Ammon's horn (tissue), 1 donor: ENCODE measurements at places on chromosomes 6 and 20.

- DNase-seq, result peak; percentile 96
These were observed 672 bp upstream of the SRSF6 start for GRCh38 chr20:43456809-43457639.

- DNase-seq, result no peak
These were observed 232.8 kb downstream of the UBE3D start for GRCh38 chr6:82832811-82833210.

- DNase-seq, result no peak
These were observed 180.9 kb downstream of the SASH1 start for GRCh38 chr6:148523551-148523950.

DNA sequence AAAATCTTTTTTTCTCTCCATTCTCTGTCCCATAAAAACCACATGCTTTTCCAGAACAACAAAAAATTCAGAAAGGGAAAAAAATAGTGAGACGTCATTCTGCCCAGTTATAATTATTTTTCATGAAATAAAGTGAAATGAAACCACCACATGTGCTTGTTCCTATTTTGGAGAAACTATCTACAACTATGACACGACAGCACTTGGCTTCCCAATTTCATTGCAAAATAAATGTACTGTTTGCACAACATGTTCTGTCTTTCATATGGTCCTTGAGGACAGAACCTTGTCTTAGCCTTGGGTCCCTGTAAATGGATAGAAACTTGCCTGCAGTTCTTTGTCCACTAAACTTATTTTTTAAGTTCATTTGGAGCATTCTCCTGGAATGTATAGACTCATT, 5.6 kb upstream of the MAN1A1 start:
- no peak for DNase-seq

GRCh38 chr20:3045816-3046676, at the start of gene MRPS26:
Gene MRPS26 (plus strand): TSS chr20:3046052. CDS start chr20:3046069, 17 bp downstream.
- DNase-seq, result peak; percentile 93

- DNase-seq, result no peak
These were observed 176.9 kb downstream of the RFPL4B start for GRCh38 chr6:112524071-112524470.

- DNase-seq, result no peak
These were observed 13.7 kb upstream of the CSE1L start for GRCh38 chr20:49032455-49032854.

DNA sequence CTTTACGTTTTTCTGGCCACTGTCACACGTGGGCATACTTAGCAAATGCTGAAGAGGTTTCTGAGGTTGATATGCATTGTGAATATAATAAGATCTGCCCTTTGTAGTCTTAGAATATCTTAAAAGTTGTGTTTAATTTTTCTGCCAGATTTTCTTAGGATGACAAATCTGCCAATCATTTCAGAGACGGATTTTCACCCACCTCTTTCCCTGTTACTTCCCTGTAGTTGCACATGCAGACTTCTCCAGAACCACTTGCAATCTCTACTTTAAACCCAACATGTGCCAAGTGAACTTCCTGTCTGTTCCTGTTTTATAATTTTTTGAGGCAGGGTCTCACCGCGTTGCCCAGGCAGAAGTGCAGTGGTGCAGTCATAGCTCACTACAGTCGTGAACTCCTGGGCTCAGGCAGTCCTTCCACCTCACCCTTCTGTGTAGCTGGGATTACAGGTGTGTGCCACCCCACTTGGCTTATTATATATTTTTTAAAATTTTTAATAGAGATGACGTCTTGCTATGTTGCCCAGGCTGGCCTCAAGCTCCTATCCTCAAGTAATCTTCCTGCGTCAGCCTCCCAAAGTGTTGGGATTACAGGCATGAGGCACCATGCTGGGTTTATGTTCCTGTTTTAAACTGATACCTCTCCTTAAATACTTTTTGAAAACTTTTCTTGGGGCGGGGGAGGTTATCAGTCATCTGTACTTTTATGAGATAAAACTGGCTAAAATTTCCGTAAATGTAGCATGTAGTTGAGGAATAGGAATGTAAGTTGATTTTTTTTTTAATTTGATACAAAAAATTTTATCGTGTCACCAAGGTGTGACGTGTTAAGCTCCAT, 2.7 kb downstream of the IGF2R start:
- DNase-seq, result no peak

DNA sequence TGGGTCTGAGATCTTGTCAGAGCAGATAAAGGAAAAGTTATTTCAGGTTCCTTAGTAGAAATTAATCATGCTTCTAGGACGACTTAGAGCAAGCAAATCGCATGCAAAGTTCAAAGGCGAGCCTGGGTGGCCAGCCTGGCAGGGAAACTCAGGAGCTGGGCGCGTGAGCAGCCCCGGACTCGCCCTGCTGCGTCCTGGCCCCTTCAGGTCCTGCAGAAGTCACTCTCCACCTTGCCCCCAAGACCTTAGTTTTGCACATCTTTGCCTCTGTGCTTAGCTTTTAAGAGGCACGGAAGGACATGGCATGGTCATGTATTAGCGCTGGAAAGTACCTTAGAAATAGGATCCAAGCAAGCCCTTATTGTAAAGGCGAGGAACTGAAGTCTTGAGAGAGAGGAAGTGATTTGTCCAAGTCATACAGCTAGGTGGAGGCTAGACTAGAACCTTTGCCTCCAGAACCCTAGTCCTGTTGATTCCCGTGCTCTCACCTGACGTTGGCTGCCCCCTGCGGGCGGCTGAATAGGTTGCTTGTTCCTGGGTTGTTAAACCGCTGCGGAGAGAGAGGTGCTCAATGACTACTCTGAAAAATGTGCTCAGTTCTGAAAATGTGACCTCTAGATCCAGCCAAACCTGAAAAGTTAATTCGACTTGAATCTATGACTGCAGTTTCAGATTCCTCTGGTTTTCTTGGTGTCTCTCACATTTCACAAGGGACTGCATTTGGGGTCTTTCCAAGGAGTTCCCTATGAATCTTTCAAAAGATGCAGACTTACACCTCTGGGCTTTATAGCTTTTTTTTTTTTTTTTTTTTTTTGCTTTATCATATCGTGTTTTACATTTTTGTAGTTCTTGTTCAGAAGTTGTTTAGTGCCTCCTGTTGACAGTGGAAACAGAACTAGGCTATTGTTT, 2.7 kb downstream of the MYB start:
- peak; percentile 12 for DNase-seq

DNA sequence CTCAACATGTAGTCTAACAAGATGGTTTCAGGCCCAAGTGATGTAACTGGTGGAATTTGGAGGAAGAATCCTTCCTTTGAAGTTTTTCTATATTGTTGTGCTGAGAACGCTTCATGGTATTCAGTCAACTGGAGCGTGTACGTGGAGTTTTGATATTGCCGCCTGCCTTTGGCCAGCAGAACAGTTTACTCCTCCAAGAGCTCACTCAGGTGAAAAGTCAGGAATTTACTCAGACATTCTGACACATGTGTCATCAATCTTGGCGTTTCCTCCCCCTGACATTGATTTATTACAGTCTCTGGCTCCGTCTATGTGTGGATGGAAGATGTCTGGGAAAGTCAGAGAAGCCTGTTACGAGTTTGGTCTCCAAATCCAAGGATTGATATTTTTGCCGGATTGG, 19.0 kb upstream of the TGM2 start:
- no peak for DNase-seq

- no peak for DNase-seq
These were observed 84.7 kb upstream of the RNF24 start for GRCh38 chr20:4099905-4100675.

DNA sequence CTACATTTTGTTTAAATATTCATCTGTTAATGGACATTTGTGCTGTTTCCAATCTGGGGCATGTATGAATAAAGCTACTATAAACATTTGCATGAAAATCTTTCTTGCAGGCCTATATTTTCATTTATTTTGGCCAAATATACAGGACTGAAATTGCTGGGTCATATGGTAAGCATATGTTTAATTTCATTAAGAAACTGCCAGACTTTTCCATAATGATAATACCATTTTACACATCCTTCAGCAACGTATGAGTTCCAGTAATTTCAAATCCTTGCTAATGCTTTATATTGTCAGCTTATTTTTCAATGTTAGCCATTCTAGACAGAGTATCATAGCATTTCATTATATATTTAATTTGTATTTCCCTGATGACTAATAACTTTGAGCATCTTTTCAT, 51.0 kb downstream of the GPR6 start:
- DNase-seq, result no peak
